Fibroblast of skin of right quadriceps (primary cell): ENCODE measurements at places on chromosomes 16 and 17.
A peak's percentile ranks its signal among the peaks of the same experiment; 100 is the strongest.

GRCh38 chr17:59848778-59849177 is 44.0 kb downstream of the TUBD1 start:
- DNase-seq, result peak; percentile 76

DNA sequence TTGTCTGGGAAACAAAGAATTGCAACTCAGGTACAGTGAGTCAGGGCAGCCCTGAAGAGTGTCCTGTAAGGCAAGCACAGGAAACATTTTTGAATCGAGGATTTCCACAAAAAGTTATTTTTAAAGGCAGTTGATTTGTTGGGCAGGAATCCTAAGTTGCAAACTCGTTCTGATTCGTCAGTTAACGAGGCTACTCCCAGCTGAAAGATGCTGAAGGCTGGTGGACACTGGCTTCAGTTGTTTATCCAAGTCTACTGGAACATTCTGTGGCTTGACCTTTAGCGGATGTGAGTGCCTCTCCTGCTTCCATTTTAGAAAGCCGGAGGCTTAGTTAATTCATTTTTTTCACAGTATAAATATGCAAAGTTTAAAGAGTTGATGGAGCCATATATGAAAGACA is 84.2 kb downstream of the KCNJ12 start:
- DNase-seq, result no peak

- DNase-seq, result no peak
Measured at GRCh38 chr17:34249478-34249877, 5.6 kb upstream of the CCL2 start.

DNA sequence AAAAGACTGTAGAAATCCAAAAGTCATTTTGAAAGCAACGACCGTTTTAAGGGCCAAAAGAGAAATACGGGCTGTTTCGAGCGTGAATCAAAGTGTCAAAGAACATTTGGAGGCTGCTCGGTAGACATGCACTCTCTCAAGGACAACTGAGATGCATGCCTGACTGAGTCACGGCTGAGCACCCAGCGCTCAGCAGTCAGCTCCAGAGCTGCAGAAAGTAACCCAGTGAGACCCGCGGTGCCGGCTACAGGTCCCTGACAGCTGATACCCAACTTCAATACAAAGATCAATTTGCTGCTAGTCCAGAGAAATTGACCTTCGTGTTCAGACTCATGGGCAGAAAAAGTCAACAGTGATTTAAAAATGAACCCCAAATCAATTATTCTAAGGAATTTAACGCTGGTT is 214.9 kb downstream of the STX8 start:
- DNase-seq, result no peak

DNA sequence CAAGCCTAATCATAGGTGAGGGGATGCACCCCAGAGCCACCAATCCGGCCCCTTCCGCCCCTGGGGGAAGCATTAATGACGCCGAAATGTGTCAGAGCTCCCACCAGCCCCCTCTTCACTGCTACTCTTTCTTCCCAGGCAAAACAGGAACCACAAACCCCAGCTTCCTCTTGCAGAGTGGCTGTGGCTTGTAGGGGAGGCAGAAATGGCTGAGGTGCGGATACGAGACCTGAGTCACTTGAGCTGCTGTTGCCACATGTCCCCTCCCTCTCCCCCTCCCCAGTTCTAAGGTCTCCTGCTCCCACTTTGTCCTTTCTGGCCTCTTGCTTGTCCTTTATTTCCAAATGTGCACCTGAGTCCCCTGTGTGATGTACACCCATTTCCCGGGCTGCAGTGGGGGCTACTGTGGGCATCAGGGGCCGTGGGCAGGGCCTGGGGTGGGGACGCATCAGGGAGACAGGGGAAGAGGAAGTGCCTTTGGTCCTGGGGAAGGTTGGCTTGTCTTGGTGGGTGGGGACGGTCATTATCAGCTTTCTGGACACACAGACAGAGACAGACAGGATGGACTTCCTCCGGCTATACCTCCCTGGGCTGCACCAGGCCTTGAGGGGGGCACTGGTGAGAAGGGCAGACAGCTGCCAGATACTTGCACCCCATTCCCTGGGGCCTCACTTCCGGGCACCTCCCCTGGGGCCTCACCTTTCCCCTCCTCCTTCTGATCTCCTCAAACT is at the start of gene APOBR:
Gene APOBR, plus strand, starts transcription at position 523 of the 731 bp plus-strand sequence. Its CDS starts 39 bp downstream, at position 562.
- no peak for DNase-seq

GRCh38 chr17:42521036-42521435 is 15.0 kb upstream of the NAGLU start:
- no peak for DNase-seq

GRCh38 chr17:61291451-61292285 is 108.0 kb upstream of the TBX2 start:
- DNase-seq, result no peak

DNA sequence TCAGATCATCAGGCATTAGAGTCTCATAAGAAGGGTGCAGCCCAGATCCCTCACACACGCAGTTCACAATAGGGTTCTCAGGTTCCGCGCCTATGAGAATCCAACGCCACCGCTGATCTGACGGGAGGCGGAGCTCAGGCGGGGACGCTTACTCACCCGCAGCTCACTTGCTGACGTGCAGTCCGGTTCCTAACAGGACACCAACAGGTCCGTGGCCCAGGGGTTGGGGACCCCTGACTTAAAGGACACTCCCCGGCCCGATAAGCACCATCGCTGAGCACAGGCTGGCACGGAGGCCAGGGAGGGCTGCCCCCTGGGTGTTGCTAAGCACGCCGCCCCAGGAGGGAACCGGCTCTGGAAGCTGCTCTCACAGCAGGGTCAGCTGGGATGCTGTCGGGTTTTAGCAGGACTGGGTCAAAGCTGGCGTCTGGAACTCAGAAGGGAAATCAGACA is 30.1 kb upstream of the BAHCC1 start:
- peak; percentile 57 for DNase-seq

DNA sequence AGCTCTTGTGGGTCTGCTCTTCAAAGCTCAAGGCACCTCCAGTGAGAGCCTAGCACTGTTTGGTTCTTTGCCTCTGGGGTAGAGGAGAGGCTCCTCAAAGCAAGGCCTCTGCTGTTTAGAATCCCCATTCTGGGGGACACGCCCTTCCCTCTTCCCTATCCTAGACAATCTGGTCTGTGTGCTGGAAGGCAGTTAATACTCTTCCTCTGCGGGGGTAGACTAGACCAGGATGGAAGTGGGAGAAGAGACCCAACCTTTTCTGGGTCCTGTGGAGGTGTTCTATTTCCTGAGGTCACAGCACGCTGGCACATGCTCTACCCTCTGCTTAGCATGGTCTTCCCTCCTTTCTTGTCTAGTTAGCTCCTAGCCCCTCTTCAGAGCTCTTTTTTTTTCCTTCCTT is 7.7 kb downstream of the ERAL1 start:
- DNase-seq, result no peak
